Right lobe of liver (tissue), 6 donors: ENCODE measurements at places on chromosomes 16 and 17. TPM values are rescaled to one million over a fixed set of nuclear protein-coding genes. Genes with fewer than 3 reads are reported as not detected.

DNA sequence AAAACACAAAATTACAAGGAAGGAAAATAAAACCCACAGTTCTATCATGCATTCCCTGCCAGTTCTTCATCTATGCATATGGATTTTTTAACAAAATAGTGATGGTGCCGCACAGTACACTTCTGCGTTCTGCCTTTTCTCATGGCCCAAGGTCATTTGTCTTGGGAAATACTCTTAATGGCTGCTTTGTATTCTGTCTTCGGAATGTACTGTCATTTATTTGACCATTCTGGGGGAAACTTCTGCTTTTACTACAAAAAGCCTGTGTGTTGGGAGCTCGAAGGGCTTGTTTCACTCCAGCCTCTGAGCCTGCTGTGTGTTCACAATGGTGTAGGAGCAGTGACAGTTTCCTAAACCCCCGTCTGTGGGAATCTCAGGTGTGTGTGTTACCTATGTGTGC, 82.8 kb upstream of the SEC14L1 start:
- no peaks in the 10 kb centered on the region for H3K27me3 ChIP-seq
- DNase-seq = no peak
- H3K4me1 ChIP-seq = no peaks in the 10 kb centered on the region
- no peak overlapping the region for H3K4me3 ChIP-seq
- H3K36me3 ChIP-seq = no peaks in the 10 kb centered on the region
- H3K27ac ChIP-seq = no peak overlapping the region

DNA sequence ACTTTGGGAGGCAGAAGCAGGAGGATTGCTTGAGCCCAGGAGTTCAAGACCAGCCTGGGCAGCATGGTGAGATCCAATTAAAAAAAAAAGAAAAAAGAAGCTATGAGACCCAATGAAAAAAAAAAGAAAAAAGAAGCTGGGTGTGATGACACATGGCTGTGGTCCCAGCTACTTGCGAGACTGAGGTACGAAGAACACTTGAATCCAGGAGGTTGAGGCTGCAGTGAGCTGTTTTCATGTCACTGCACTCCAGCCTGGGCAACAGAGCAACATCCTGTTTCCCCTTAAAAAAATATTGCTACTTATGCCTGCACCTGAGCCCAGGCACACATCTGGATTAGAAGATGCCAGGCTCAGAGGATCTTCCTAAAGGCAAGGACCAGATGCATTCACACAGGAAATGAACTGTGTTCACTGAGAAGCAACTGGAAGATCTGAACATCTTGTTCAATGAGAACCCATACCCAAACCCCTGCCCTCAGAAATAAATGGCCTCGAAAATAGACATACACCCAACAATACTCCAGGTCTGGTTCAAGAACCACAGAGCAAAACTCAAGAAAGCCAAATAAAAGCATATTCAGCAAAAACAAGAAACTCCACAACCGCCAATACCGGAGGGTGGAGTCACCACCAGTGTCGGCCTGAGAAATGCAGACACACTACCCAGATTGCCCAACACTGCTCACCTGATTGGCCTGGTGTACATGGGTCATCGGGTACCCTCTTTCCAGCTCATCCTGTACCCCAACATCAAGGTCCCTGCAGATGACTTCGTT, 4.4 kb downstream of the RNF135 start:
- no peaks in the 10 kb centered on the region for H3K4me1 ChIP-seq
- DNase-seq = no peak

DNA sequence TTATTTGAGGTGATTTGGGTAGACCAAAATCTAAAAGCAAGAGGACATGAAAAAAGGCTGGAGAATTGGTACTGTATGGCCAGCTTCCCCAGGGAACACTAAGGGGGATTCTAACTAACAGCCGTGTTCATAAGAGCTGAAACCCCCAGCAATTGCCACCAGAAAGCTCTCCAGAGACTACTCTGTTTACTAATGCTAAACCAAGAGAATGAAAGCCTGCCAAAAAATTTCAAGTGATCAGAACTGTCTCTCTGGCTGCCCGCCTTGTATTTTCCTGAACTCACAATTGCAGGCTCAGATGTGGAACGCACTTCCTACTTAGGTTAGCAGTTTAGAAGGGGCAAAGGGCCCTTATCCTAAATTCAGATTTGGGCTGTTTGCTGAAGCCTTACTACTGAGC, 24.1 kb downstream of the MYH10 start:
- no peak overlapping the region for H3K4me3 ChIP-seq
- H3K27me3 ChIP-seq = no peaks in the 10 kb centered on the region
- no peak for DNase-seq
- H3K27ac ChIP-seq = peak overlapping the region; percentile 34
- no peaks in the 10 kb centered on the region for H3K36me3 ChIP-seq

DNA sequence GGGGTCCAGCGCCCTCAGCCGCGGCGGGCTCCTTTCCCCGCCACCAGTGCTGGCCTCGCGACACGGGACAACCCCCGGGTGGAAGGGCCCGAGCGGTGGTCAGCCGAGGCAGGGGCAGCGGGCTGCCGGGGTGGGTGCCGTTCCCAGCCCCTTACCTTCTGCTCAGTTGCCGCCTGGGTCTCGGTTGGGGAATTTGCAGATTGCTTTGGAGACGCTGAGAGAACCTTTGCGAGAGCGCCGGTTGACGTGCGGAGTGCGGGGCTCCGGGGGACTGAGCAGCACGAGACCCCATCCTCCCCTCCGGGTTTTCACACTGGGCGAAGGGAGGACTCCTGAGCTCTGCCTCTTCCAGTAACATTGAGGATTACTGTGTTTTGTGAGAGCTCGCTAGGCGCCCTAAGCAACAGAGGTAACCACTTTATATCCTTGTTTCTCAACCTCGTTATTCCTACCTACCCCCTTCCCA, 381 bp downstream of the CTNS start:
- no peaks in the 10 kb centered on the region for H3K36me3 ChIP-seq
- no peaks in the 10 kb centered on the region for H3K4me1 ChIP-seq
- peak overlapping the region; percentile 98 for H3K4me3 ChIP-seq
- DNase-seq = no peak

DNA sequence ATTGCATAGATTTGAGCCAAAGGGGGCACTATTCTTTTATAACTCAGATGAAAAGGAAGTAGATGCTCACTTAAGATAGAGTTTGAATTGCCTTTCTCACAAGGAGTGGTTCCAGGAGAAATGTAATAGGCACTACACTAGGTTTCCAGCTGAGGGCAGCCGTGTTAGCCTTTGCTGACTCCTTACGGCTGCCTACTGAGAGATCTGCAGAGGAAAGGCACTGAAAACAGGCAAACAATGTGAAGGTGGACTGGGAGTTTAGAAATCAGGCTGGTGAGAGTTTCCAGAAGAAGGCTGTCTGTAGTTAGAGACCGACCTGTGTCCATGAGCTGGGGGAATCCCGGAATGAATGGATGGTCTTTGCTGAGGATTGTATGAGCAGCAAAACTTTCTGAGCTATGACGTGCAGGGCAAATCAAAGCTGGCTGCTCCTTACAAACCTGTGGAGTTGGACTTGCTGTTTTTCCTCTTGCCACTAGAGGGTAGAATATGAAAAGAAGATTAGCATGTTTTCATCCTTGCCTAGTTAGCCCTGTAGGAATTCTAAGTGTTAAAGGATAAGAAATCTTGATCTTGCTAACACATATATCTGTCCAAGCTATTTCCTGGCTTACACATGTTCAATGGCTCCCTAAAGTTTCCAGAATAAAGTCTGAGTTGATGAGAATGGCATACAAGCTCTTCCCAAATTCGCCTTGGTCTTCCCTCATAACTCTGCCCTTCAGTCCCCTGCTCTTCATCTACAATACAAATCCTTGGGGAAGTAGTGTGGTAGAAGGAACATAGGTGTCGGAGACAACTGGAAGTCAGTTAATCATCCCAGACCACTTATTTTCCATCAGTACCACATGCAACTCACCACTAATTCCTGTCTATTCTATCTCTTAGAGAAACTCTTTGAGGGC, 20.1 kb upstream of the TAOK1 start:
- no peaks in the 10 kb centered on the region for H3K36me3 ChIP-seq
- no peaks in the 10 kb centered on the region for H3K4me1 ChIP-seq

DNA sequence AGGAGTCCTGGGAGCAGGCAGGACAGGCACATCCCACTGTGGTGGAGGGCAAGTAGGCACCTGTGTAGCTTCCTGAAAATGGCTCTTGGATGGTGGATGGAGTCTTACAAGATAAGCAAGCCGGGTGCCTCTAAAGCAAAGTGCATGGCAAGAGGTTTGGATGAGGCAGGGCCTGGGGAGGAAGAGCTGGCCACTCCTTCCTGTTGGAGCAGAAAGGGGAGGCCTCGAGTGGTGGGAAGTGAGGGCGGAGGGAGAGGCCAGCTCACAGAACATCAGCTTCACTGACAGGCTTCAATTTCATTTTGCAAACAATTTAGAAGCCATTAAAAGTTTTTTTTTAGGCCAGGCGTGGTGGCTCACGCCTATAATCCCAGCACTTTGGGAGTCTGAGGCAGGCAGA, 31.0 kb downstream of the CD300A start:
- H3K27ac ChIP-seq = no peak overlapping the region
- no peaks in the 10 kb centered on the region for H3K27me3 ChIP-seq
- H3K4me1 ChIP-seq = no peaks in the 10 kb centered on the region
- H3K4me3 ChIP-seq = no peak overlapping the region
- H3K36me3 ChIP-seq = no peaks in the 10 kb centered on the region

- H3K4me1 ChIP-seq = no peaks in the 10 kb centered on the region
- no peaks in the 10 kb centered on the region for H3K27me3 ChIP-seq
- no peaks in the 10 kb centered on the region for H3K36me3 ChIP-seq
- H3K27ac ChIP-seq = no peak overlapping the region
- DNase-seq = no peak
These were observed 201.1 kb upstream of the CDH13 start for GRCh38 chr16:82425661-82426060.

GRCh38 chr17:73902416-73903181, 258.4 kb upstream of the SDK2 start:
- no peak for DNase-seq
- H3K4me1 ChIP-seq = no peaks in the 10 kb centered on the region
- no peak overlapping the region for H3K27ac ChIP-seq
- H3K27me3 ChIP-seq = no peaks in the 10 kb centered on the region
- no peak overlapping the region for H3K4me3 ChIP-seq

DNA sequence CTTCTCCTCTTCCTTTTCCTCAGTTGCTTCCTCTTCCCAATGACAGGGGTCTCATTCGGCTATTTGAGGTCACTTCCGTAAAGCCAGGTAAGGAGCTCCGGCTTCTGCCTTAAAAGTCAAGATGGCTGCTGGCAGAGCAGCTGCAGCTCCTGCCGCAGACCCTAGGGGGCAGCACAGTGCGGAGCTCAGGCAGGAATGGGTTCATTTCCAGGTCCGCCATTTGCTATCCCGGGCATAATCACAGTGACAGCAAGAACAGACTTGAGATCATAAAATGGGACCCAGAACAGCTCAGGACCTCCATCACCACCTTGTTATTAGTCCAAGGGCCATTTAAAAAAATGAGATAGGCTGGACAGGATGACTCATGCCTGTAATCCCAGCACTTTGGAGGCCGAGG, 199.5 kb downstream of the ZNF18 start:
- no peaks in the 10 kb centered on the region for H3K4me1 ChIP-seq
- H3K27me3 ChIP-seq = no peaks in the 10 kb centered on the region
- H3K4me3 ChIP-seq = no peak overlapping the region
- H3K27ac ChIP-seq = no peak overlapping the region
- no peaks in the 10 kb centered on the region for H3K36me3 ChIP-seq

- H3K27ac ChIP-seq = no peak overlapping the region
- H3K27me3 ChIP-seq = no peaks in the 10 kb centered on the region
- H3K4me1 ChIP-seq = no peaks in the 10 kb centered on the region
- H3K4me3 ChIP-seq = peak overlapping the region; percentile 89
- no peak for DNase-seq
- no peaks in the 10 kb centered on the region for H3K36me3 ChIP-seq
These were observed 2.0 kb downstream of the YWHAE start for GRCh38 chr17:1398028-1398427.

GRCh38 chr16:89562939-89563338, 2.5 kb downstream of the RPL13 start:
- DNase-seq = no peak
- H3K27ac ChIP-seq = no peak overlapping the region
- no peak overlapping the region for H3K4me3 ChIP-seq
- no peaks in the 10 kb centered on the region for H3K27me3 ChIP-seq
- H3K36me3 ChIP-seq = peaks cover 16% of the 10 kb centered on the region
- H3K4me1 ChIP-seq = peaks cover 29% of the 10 kb centered on the region

Gene LITAFD
- not detected for total RNA-seq

Gene SLC13A2
- 0.09 TPM for total RNA-seq

Gene ZP2
- total RNA-seq = not detected

Gene GRAP
- total RNA-seq = 2.6 TPM

Gene RABEP2
- 9.4 TPM for total RNA-seq
